PC-9 (cell line): ENCODE measurements at places on chromosomes 2 and 18.

DNA sequence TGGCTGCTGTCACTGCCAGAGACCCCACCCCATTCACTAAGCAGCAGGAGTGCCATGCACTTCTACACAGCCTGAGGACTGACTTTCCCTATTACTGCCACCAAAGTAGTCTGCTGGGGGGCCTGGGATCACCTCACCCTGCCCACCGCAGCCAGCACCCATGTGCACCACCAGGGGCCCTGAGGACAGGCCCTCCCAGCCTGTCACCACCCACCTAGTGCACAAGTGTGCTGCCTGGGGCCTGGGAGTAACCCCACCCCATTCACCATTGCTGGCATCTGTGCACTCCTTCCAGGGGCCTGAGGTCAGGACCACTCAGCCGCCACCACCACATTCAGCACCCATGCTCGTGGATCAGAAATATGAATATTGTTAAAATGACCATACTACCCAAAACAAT, 247.8 kb upstream of the NCKAP5 start:
- DNase-seq = no peak

GRCh38 chr2:178756343-178756742, 50.9 kb downstream of the TTN start:
- no peak for DNase-seq

- DNase-seq = no peak
Observed at GRCh38 chr2:158663796-158664195, 131.3 kb upstream of the DAPL1 start.

- DNase-seq = no peak
Observed at GRCh38 chr2:203804070-203804469, 63.5 kb upstream of the CTLA4 start.

GRCh38 chr2:63589148-63589958, 590 bp downstream of the MDH1 start:
- DNase-seq = no peak
